Activated CD4-positive, alpha-beta T cell treated with anti-CD3 and anti-CD28 coated beads, Interleukin-2, amount 10 ng/mL, durations not matched to agents 7 days and 5 days (primary cell): ENCODE measurements at places on chromosomes 1 and 21. TPM values are rescaled to one million over a fixed set of nuclear protein-coding genes. Genes with fewer than 3 reads are reported as not detected.
A peak's percentile ranks its signal among the peaks of the same experiment; 100 is the strongest.

DNA sequence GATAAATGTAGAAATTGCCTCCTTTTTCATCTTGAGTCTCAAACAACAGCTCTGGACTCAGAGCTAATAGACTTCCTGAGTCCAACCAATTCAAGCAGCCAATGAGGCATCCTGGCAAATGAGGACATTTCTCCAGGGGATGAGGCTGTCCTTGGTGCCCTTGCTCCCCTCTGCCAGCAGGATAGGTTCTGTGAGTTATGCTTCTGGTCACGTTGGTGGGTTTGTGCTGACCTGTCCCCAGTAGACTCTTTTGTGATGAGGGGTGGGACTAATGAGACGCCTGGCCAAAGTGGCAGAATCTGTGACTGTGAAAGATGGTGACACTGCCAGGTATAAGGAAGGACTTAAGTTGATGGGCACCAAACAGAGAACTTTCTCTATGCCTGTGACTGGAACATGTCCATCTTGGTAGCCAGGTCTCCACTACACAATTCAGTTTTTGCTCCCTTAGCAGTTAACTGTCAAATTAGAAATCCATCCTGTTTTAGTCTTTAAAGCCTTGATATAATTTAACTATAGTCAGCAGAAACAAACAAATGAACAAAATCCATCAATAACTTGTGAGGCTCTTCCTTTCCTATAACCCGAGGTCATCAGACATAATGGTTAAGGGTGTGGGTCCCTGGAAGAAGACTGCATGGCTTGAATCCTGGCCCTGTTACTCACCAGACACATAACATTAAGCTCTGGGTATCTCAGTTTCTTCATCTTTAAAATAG is 35.7 kb upstream of the THEM4 start:
- no peak overlapping the region for H3K4me3 ChIP-seq
- no peaks in the 10 kb centered on the region for H3K36me3 ChIP-seq
- peak overlapping the region; percentile 91 for H3K27ac ChIP-seq
- H3K27me3 ChIP-seq, result peaks cover 2% of the 10 kb centered on the region
- H3K4me1 ChIP-seq, result peaks cover 33% of the 10 kb centered on the region
- no peak for DNase-seq

- H3K27ac ChIP-seq, result no peak overlapping the region
- H3K4me3 ChIP-seq, result no peak overlapping the region
- DNase-seq, result no peak
- H3K36me3 ChIP-seq, result peaks cover 58% of the 10 kb centered on the region
- H3K27me3 ChIP-seq, result no peaks in the 10 kb centered on the region
Measured at GRCh38 chr1:223803211-223803610, 42.5 kb downstream of the TP53BP2 start.

DNA sequence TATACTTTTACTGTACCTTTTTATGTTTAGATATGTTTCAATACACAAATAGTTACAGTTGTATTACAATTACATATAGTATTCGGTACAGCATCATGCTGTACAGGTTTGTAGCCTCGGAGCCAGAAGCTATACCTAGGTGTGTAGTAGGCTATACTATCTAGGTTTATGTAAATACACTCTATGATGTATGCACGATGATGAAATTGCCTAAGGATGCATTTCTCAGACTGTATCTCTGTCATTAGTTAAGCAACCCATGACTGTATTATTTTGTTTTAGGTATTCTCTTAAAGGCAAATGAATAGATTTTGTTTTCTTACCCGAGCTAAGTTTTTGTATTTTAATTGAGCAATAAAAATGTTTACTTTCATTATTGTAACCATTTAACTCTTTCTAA is 56.4 kb downstream of the SPATA17 start:
- H3K27me3 ChIP-seq, result no peaks in the 10 kb centered on the region
- DNase-seq, result no peak
- no peaks in the 10 kb centered on the region for H3K4me1 ChIP-seq
- H3K4me3 ChIP-seq, result no peak overlapping the region
- H3K27ac ChIP-seq, result no peak overlapping the region

CA6 gene
- 0.25 TPM for total RNA-seq

OR6K6 gene
- not detected for total RNA-seq

ITLN2 gene
- total RNA-seq, result not detected

SLC45A3 gene
- total RNA-seq, result 0.08 TPM

OR10J1 gene
- total RNA-seq, result not detected

GRCh38 chr21:43726686-43727518 is 8.0 kb downstream of the PDXK start:
- peaks cover 60% of the 10 kb centered on the region for H3K4me1 ChIP-seq
- peaks cover 4% of the 10 kb centered on the region for H3K36me3 ChIP-seq
- no peak for DNase-seq
- H3K27me3 ChIP-seq, result no peaks in the 10 kb centered on the region

SAMSN1 gene
- 51.3 TPM for total RNA-seq

- peak overlapping the region; percentile 89 for H3K27ac ChIP-seq
- no peaks in the 10 kb centered on the region for H3K27me3 ChIP-seq
- DNase-seq, result peak; percentile 41
- H3K4me3 ChIP-seq, result peak overlapping the region; percentile 53
- H3K36me3 ChIP-seq, result peaks cover 48% of the 10 kb centered on the region
- H3K4me1 ChIP-seq, result peaks cover 41% of the 10 kb centered on the region
Measured at GRCh38 chr1:226643177-226643576, 94.6 kb downstream of the STUM start.
